ENCODE measurements at places on chromosomes 12 and 14.

DNA sequence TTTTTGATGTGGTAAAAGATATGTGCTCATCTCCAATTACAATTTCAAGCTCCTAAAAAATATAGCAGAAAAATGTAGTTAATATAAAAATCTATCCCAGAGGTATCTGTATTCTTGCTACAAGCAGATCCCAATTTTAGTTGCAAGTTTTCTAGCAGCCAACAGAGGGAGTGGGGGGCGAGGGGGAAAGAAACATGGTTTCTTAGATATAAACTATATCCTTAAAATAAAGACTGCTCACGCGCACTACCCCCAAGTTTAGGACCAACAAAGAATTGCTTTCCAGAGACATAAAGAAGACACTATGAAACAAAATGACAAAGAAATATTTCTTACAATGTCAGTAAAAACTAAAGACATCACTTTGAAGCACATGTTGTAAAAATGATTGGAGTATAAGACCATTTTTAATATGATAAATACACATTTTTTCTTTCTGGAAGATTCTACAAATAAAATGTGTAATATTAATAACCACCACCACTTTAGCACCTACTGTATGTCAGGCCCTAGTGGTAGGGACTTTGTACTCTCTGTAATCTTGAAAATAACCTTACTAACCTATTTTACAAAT lies 5.4 kb downstream of the MAGOHB start:
- peak; percentile 26 for DNase-seq

GRCh38 chr12:8035440-8036010 lies 3.0 kb downstream of the FOXJ2 start:
- no peak for DNase-seq

DNA sequence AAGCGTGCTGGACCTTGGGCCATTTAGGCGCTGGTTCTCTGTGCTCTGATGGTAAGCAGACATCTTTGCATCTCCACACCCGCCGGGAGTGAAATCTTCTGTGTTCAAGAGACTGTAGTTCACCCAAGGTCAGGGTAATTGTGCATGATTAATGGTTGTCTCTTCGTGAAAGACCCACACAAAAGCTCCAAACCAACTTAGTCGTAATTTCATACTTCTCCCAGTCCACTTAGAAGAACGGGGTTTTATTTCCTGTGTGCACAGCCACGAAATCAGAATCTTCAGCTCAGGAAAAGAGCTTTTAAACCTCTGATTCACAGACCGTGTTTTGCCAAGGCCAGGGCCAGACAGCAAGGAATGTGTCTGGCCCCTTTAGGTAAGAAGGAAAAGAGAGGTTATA lies 640.9 kb downstream of the MED13L start:
- DNase-seq, result peak; percentile 42

DNA sequence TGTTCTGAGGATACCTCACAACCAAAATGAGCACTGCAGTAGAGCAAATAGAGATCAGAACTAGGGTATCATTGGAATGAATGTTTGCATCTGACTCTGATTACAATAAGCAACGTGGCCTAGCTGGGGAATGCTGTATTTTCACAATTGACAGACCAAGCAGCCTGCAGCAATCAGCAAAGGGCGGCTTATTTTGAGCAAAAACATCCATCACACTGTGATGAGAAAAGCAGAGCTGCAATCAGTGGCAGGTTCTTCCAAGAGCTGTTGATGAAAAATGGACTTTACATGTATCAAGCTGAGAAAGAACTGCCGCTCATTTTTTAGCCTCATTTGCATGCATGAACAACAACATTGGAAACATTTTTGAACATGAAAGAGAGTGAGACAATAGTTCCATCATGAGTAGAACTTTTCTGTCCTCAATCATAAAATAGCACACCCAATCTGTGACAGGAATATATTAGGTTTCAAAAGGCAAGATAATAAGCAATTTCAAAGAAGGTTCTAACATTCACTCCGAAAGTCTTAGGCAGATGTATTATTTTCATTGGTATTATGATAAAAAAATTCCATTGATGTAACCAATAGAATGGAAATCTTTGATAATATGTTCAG lies 249.7 kb upstream of the FBXO33 start:
- no peak for DNase-seq

DNA sequence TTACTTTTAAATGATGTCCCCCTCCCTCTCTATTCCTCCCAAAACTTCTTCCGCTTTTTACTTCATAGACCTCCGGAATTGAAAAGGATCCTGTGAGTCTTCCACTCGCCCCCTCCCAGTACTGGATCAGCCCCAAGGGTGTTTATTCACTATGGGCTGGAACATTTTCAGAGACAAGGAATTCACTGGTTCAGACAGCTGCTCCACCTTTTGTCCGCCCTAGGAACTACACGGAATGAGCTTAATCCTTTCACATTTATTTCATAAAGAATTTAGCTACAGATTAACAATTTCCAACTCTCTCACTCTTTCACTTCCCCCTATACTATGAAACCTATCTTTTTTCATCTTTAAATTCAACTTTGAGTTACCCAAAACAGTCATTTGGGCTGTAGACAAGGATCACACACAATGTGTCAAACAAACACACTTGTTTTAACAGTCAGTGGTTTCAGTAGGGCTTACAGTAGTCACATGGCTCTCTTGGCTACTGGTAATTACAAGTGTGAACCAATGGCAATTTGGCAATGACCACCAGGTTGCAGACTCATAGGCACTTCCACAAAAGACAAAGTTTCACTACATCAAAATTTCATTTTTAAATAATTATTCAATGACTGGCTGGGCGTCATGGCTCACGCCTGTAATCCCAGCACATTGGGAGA lies 20.6 kb downstream of the CNIH1 start:
- peak; percentile 51 for DNase-seq

GRCh38 chr12:49622501-49623141 lies 740 bp upstream of the PRPF40B start:
- peak; percentile 23 for DNase-seq

- DNase-seq, result no peak
Observed at GRCh38 chr14:26872515-26873361, 274.9 kb upstream of the NOVA1 start.

- no peak for DNase-seq
Observed at GRCh38 chr12:120110550-120111501, 5.7 kb downstream of the RAB35 start.

GRCh38 chr12:93404961-93405849 lies 27.5 kb downstream of the NUDT4 start:
- no peak for DNase-seq

- DNase-seq, result no peak
Observed at GRCh38 chr12:92502417-92503028, 200.3 kb upstream of the PLEKHG7 start.

DNA sequence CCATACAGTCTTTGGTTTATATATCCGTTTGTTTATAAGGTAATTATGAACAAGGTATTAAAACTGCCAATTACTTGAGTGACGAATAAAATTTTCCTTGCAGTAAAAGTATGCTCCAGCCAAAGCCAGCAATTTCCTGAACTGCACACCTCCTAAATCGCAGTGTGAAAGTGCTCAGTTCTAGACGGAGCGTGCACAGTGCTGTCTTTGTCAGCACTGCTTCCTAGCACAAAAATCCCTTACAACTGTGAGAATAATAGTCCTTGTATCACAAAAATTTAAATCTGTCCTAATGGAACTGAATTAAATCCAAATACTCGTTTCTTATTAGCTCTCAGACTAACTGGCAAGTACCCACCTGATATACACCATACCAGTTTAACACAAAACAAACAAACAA lies 26.3 kb downstream of the LRIG3 start:
- no peak for DNase-seq

- DNase-seq, result no peak
Observed at GRCh38 chr12:81757731-81758365, 1.3 kb downstream of the PPFIA2 start.

DNA sequence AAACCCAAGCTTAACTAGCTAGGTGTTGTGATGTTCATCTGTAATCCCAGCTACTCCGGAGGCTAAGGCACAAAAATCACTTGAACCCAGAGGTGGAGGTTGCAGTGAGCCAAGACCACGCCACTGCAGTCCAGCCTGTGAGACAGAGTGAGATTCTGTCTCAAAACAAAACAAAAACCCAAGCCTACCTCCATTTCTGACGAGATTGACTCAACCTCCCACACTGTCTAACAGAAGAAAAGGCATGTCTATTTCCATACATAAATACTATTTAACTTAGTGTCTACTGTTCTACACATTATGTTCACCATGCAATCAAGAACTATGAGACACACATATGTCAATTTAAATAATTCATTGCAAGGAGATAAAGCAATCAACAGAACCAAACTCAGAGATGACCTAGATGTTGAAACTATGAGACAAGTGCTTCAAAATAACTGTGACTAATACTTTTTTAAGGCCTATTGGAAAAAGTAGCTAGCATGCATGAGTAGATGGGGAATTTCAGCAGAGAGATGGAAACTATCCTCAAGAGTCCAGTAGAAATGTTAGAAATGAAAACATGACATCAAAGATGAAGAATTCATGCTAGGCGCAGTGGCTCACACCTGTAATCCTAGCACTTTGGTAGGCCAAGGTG lies 75.9 kb upstream of the DHRS4 start:
- no peak for DNase-seq

DNA sequence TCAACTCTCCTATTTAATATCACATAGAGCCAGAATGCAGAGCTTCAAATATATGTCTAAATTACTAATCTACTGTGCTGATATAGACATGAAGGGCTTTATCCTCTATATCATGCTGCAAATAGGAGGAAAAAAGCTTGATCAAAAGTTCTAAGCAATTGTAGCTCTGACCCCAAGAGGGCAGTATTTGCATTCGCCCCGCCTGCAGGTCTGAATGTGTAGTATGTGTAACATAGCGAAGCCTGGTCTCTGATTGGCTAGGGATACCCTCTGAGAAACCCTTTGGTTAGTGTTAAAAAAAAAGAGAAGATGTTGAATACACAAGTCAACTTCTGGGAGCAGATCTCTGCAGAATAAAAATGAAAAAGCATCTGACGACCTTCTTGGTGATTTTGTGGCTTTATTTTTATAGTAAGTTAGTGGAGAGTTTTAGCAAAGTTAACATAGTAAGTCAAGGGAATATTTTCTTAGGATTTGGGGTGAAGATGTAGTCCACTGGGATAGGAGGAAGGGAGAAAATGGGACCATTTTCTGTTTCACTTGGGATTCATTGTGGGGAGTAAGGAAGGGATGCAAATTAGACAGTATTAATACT lies 151.6 kb upstream of the OR4E1 start:
- DNase-seq, result no peak

- peak; percentile 46 for DNase-seq
Observed at GRCh38 chr12:6062757-6063735, 61.4 kb downstream of the VWF start.

GRCh38 chr12:12716151-12716792 lies 896 bp upstream of the CDKN1B start:
- DNase-seq, result no peak

Measured in AG10803 (cell line).